ENCODE measurements at places on chromosomes 2 and 18.

DNA sequence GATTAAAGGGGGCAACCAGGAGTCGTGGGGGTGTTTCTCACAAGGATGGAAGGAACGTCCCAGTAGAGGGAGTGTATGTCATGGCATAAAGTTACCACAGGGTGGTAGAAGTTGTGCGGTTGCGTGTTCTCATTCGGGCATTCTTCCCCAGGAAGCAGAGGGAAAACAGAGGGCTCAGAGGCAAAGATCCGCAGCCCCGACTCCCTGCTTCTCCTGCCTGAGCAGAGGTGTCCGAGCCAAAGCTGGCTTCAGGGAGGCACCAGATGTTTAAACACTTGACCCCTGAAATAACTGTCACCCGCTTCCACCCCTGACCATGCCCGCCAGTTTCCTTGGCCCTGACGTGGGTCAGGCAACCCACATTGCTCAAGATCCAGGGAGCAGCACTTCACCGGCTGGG is 83.7 kb downstream of the EN1 start:
- DNase-seq, result peak; percentile 26

DNA sequence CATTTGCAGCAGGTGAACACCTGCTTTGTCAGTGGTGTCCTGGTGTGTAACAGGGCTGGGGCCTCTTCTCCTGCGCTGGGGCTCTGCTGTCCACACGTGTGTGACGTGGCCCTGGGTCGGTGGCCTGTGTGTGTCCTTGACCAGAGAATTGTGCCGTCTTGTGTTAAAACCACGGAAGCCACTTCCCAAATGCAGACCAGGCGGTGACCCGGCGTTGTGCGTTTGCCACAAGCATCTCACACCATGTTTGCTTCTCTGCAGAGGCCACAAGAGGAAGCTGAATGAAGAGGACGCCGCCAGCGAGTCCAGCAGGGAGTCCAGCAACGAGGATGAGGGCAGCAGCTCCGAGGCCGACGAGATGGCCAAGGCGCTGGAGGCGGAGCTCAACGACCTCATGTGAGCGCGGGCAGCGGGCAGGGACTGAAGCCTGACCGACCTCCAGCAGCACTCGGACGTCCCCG is 44.3 kb upstream of the KCNG2 start:
- DNase-seq, result no peak

- DNase-seq, result no peak
These were observed 67.1 kb downstream of the PRELID3A start for GRCh38 chr18:12474876-12475275.

GRCh38 chr2:187527262-187527661 is 27.0 kb downstream of the TFPI start:
- DNase-seq, result no peak

DNA sequence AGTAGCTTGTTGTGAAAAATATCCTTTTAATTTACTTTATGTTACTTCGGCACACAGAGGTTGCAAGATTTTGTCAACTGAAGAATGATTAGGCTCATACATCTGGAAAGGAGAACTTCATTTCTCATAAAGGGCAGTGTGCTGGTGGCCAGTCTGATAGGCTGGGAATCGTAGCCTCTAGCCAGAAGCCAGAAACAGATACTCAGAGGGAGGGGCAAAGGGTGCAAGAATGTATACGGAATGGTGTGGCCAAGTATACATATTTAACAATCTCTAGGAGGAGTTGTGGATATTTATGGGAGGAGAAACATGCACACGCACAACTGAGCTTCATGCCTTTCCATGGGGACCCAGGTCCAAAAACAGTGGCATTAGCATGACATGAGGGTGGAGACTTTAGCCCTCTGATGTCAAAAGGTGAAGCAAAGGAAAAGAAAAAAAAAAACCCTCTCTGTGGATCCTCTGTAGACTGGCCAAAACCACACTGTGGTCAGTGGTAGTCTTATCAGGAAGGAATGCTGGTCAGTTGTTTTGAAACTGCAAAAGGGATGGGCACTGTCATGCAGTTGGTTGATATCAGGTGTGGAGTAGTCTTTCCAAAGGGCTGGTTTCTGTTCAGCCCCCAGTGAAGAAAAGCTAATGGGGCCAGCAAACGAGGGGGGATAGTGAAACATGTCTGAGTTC is 34.9 kb upstream of the APCDD1 start:
- no peak for DNase-seq

DNA sequence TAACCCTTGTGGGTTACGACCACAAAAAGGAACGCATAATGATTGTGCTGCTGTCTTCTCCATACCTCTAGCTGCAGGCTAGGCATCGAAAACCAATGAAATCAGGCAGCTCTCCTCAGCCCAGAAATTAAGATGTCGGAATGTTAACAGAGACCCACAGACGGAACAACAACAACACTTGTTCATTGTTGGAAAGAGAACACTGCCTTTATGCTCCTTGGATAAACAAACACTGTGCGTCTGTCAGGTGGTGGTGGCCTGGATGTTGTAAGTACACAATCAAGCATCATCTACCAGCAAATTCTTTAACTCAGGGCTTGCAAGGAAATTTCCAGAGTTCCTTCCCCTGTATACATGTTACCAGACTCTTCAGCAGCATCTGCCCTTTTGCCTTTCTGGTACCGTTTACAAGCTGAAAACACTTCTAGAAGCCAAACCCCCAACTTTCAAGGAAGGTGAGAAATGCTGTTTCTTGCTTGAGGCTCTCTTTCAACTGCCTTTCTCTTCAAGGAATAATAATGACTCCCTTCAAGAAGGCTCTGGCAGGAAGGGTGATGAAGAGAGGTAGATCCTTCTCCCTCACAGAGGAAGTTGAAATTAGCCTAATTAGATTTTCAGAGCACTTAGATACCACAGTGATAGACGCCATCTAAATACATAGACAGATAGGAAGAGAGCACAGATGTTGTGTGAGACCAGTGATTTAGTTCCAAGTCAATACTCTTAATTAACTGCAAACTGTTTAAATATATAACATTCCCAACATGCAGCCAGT is 332.7 kb downstream of the ZNF521 start:
- DNase-seq, result no peak

GRCh38 chr18:38497266-38497665 is 931.7 kb upstream of the CELF4 start:
- DNase-seq, result no peak

DNA sequence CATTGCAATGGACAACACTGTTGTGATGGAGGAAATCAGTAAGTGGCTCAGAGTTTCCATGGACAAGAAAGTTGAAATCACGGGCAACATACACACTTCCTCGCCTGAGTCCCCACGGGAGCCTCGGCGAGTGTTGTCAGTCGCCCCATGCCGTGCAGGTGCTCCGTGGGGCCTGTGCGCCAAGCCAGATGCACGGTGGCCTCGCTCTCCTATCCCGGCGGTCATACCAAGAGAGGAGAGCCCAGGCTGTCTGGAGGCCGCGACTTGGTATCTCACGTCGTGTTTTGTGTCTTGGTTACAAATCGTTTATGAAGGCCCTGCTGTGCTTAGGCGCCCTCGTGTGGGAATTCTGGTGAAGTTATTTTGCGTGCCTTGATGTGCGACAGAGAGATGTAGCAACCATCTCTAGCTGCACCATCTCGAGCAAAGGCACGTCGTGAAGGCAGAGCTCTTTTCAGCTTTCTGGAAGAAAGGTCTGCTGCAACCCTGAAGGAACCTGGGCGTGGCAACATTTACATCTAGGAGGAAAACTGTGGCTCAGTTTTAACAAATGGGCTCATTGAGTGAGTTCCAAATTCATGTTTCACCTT is 21.8 kb downstream of the ATG4B start:
- DNase-seq, result peak; percentile 79

DNA sequence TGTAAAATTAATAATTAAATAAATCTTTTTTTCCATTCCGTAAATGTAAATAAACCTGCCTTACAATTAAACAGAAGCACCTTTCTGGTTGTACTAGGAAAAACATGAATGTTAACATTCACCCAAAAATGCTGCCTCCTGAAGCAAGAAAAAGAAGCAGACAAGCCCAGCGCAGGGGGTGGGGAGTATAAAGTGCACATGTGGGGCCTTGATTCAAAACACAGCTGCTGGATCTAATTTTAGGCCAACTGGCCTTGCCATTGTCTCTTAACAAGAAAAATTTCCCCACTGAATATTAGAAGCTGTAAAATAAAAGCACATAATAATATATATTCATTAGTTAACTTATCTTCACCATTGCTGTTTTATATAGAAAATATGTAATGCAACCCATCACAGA is 28.3 kb downstream of the TCF4 start:
- no peak for DNase-seq

- DNase-seq, result peak; percentile 12
These were observed 511.6 kb upstream of the CELF4 start for GRCh38 chr18:38077229-38077628.

GRCh38 chr18:55500316-55501086 is 87.5 kb downstream of the TCF4 start:
- DNase-seq, result no peak

- peak; percentile 4 for DNase-seq
These were observed 311.8 kb downstream of the LNPK start for GRCh38 chr2:175690113-175690837.

DNA sequence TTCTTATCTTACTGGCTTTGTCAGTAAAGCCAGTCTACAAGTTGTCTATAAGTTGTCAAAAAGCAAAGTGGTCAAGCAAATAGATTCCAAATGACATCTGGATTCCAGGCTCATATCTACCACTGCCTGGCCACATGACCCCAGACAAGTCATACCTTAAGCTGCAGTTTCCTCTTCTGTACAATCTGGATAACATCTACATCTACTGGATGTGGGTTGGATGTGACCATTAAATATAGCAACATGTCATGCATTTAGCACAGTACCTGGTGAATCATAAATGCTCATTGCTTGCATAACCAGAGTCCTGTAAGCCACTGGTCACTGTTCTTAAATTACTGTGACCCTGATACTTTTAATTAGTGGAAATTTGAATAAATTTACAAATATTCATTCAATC is 16.8 kb downstream of the COBLL1 start:
- no peak for DNase-seq

GRCh38 chr18:27378431-27379095 is 193.5 kb upstream of the CHST9 start:
- no peak for DNase-seq

All from T47D (cell line).